ENCODE measurements at places on chromosomes 1 and 21. TPM values are rescaled to one million over a fixed set of nuclear protein-coding genes. Genes with fewer than 3 reads are reported as not detected.

DNA sequence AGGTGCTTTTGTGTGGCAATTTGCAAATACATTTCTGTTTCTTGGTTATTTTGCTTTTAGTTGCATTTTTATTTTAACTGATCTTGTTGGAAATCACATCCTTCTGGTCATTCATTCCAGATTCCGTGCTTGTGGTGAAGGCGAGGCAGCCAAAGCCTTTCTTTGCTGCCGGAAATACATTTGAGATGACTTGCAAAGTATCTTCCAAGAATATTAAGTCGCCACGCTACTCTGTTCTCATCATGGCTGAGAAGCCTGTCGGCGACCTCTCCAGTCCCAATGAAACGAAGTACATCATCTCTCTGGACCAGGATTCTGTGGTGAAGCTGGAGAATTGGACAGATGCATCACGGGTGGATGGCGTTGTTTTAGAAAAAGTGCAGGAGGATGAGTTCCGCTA is 34.8 kb upstream of the CD101 start:
- no peaks in the 10 kb centered on the region for H3K4me1 ChIP-seq
- no peaks in the 10 kb centered on the region for H3K36me3 ChIP-seq
- H3K27ac ChIP-seq: no peak overlapping the region
- H3K27me3 ChIP-seq: no peaks in the 10 kb centered on the region

DNA sequence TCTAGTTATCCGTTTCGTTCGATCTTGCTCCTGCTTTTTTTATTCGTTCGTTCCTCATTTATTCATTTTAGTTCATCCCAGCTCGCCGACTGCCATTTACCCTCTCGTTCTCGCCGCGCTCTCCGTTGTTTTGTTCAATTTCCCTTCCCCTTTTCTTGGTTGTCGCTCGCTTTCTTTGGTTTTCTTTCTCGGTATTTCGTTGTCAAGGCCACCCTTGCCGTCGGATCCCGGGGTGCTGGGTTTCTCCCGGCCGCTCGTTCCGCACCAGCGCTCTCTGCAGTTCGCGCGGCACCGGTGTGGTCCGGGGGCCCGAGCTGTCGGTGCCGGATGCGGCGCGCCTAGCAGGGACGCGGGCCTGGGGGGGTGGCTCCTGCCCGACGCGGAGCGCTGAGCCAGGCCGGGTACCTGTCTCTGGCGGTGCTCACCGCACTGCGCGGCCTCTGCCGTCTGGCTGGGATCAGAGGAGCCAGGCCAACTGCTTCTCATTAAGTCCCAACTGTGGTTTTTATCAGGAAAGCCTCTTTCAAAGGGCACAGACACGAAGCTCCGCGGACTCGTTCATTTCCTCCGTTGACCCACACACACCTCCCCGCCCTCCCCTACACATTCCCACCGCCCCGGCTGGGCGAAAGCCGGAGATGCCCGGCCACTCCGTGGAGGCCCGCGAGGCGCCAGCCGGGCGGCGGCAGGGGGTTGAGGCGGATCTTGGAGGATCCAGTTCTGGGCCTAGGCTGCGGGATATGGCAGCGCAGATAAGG is 1.6 kb downstream of the ALX3 start:
- no peaks in the 10 kb centered on the region for H3K36me3 ChIP-seq
- H3K27ac ChIP-seq: no peak overlapping the region
- peak overlapping the region; percentile 45 for H3K4me3 ChIP-seq
- no peak for DNase-seq
- peaks cover 4% of the 10 kb centered on the region for H3K4me1 ChIP-seq
- H3K27me3 ChIP-seq: peaks cover 58% of the 10 kb centered on the region

DNA sequence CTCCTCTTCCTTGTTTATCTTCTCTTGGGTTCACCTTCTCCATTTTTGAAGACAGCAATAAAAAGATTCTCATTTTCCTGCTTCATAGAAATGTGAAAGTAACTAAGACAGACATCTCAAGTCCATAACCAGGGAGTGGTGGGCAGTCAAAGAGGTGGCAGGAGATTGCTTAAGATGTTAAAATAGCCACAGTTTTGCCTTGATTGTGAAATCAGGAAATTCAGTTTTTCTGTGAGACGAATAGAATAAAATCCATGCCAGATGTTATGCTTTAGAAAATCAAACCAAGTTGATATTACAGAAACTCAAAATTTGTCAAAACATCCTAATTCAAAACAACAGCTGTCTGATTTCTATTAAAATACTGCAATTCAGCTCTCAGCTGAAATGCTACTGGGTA is 57.2 kb downstream of the TNN start:
- no peaks in the 10 kb centered on the region for H3K27me3 ChIP-seq
- H3K4me1 ChIP-seq: peaks cover 6% of the 10 kb centered on the region
- no peak for DNase-seq
- peak overlapping the region; percentile 56 for H3K27ac ChIP-seq
- H3K4me3 ChIP-seq: no peak overlapping the region
- H3K36me3 ChIP-seq: no peaks in the 10 kb centered on the region

CLDN14 gene
- total RNA-seq: not detected

PDIK1L gene
- total RNA-seq: 5.4 TPM

USH2A gene
- total RNA-seq: not detected

- H3K27ac ChIP-seq: no peak overlapping the region
- peaks cover 5% of the 10 kb centered on the region for H3K4me1 ChIP-seq
- H3K4me3 ChIP-seq: no peak overlapping the region
- no peaks in the 10 kb centered on the region for H3K36me3 ChIP-seq
- H3K27me3 ChIP-seq: no peaks in the 10 kb centered on the region
These were observed 26.5 kb upstream of the PLXNA2 start for GRCh38 chr1:208270651-208271141.

OLFML2B gene
- total RNA-seq: 6.6 TPM

GRCh38 chr1:64848803-64849202 is 103.9 kb downstream of the RAVER2 start:
- peaks cover 13% of the 10 kb centered on the region for H3K4me1 ChIP-seq
- no peak overlapping the region for H3K27ac ChIP-seq
- H3K36me3 ChIP-seq: no peaks in the 10 kb centered on the region
- no peaks in the 10 kb centered on the region for H3K27me3 ChIP-seq

GRCh38 chr1:197330213-197330612 is 62.2 kb downstream of the CRB1 start:
- no peak for DNase-seq
- H3K4me1 ChIP-seq: no peaks in the 10 kb centered on the region
- no peak overlapping the region for H3K4me3 ChIP-seq
- H3K27ac ChIP-seq: no peak overlapping the region
- no peaks in the 10 kb centered on the region for H3K27me3 ChIP-seq
- no peaks in the 10 kb centered on the region for H3K36me3 ChIP-seq

OPRD1 gene
- 0.15 TPM for total RNA-seq

DNA sequence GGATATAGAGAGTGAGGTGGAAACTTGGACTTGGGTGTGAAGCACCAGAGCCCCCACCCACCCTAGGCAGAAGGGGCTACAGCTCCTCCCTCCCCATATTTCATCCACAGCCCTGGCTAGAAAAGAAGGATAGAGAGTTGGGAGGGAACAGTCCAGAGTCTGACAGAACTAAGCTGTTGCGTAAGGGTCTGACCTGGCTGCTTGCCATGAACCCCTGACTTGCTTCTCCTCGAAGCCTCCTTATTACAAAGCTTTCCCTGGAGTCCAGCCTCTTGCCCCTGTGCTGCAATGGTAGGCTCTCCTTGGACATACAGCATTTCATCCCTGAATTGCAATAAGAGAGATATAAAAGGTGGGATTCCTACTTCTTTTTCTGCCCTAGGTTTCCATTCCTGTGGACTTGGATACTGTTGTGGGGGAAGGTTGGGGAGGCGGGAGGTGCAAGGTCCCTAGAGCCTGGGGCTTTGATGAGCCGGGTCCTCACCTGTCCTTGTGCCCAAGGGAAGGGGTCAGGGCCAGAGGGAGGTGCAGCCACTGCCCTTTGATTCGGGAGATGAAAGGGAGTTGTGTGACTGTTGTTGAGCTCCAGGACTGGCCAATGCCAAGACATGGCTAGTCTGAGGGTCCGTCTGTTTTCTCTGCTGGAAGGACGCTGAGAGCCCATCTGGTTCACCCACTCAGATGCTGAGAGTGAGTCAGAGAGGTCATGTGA is 2.7 kb downstream of the RHBG start:
- H3K36me3 ChIP-seq: no peaks in the 10 kb centered on the region
- H3K4me3 ChIP-seq: no peak overlapping the region
- no peaks in the 10 kb centered on the region for H3K4me1 ChIP-seq
- H3K27me3 ChIP-seq: peaks cover 35% of the 10 kb centered on the region
- no peak for DNase-seq
- H3K27ac ChIP-seq: no peak overlapping the region

DNA sequence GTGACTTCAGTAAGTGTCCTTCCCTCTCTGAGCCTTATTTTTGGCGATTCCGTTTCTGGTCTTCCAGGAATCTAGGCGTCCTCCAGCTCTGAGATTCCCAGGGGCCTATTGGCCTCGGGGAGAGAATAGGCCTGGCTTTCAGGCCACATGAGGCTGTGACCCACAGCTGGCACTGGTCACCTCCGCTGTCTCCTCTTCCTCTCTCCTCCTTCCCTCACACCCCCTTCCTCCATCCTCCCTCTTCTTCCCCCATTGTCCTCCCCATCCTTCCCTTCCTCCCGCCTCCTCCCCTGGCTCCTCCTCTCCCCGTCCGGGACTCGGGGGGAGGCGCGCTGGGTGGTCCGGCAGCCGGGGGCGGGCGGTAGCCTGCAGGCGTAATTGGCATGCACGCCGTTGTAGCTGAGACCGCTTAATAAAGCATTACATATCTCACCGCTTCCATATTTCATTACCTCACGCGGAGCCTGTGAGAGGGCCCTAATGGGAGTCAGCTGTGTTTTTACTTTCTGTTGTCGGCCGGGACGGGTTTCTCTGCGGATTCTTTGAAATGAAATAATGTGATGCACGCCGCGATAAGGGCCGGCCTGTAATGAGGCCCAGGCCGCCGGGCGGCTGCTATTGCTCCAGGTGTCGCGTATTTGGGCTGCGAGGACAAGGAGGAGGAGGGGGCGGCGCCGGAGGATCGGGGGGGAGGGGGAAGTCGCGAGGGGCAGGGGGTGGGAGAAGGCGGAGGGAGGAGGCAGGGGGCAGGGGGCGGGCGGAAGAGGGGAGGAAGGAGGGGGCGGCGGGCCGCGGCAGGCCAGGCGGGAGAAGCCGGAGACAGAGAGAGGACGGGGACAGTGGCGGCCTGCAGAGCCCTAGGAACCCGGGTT is 95.3 kb downstream of the FOXD2 start:
- H3K4me1 ChIP-seq: peaks cover 15% of the 10 kb centered on the region
- peak overlapping the region; percentile 59 for H3K4me3 ChIP-seq
- H3K27ac ChIP-seq: peak overlapping the region; percentile 29
- H3K27me3 ChIP-seq: peaks cover 5% of the 10 kb centered on the region
- no peaks in the 10 kb centered on the region for H3K36me3 ChIP-seq

- peak overlapping the region; percentile 44 for H3K27ac ChIP-seq
- no peaks in the 10 kb centered on the region for H3K36me3 ChIP-seq
- no peak overlapping the region for H3K4me3 ChIP-seq
- H3K4me1 ChIP-seq: peaks cover 16% of the 10 kb centered on the region
These were observed 4.0 kb downstream of the SHISAL2A start for GRCh38 chr1:52636721-52637695.

C1orf210 gene
- not detected for total RNA-seq

- no peaks in the 10 kb centered on the region for H3K36me3 ChIP-seq
- no peaks in the 10 kb centered on the region for H3K27me3 ChIP-seq
- H3K27ac ChIP-seq: no peak overlapping the region
- H3K4me1 ChIP-seq: peaks cover 18% of the 10 kb centered on the region
- H3K4me3 ChIP-seq: no peak overlapping the region
These were observed 7.0 kb upstream of the TNFRSF1B start for GRCh38 chr1:12159816-12160215.

GRCh38 chr1:112536561-112536960 is 27.8 kb downstream of the WNT2B start:
- no peak overlapping the region for H3K27ac ChIP-seq
- no peaks in the 10 kb centered on the region for H3K36me3 ChIP-seq
- no peaks in the 10 kb centered on the region for H3K27me3 ChIP-seq
- DNase-seq: no peak
- no peaks in the 10 kb centered on the region for H3K4me1 ChIP-seq
- H3K4me3 ChIP-seq: no peak overlapping the region

DNA sequence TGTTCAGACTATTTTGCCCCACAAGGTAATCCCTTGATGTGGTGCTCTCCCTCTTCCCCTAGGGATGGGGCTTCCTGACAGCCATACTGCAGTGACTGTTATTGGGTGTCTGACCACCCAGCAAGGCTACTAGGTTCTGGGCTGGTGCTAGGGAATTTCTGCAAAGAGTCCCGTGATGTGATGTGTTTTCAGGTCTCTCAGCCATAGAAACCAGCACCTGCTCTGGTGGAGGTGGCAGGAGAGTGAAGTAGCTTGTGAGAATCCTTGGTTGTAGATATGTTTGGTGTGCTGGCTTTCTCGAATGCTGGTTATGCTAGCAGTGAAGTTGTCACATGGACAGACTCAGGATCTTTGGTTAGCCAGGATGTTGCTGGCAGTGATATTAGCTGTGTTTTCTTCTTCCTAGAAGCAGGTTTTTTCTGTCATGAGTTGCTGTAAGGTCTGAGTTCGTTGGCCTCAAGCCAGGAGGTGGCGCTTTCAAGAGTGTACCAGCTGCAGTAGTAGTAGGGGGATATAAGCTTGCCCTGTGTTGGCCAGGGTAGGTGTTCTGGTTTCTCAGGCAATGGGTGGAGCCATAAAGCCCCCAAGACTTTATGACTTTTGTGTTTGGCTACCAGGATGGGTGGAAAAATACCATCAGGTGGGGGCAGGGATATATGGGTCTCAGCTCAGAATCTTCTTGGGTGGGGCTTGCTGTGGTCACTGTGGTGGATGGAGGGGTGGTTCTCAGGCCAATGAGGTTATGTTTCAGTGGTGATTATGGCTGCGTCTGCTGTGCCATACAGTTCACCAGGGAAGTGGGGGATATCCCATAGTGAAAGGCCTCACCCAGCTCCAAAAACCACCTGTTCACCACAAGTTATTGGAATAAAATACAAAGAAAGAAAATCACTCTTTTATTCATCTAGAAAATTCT is 1112.3 kb downstream of the KCNT2 start:
- no peak for DNase-seq
- H3K4me1 ChIP-seq: no peaks in the 10 kb centered on the region
- no peaks in the 10 kb centered on the region for H3K36me3 ChIP-seq
- H3K4me3 ChIP-seq: no peak overlapping the region
- no peak overlapping the region for H3K27ac ChIP-seq

KRTAP11-1 gene
- total RNA-seq: not detected

GJB4 gene
- not detected for total RNA-seq

Measured in gastrocnemius medialis (tissue), 4 donors.